GM13976 (cell line): ENCODE measurements at places on chromosomes 1 and 21.
A peak's percentile ranks its signal among the peaks of the same experiment; 100 is the strongest.

GRCh38 chr1:10759413-10760200, 36.8 kb downstream of the CASZ1 start:
- no peak for DNase-seq

DNA sequence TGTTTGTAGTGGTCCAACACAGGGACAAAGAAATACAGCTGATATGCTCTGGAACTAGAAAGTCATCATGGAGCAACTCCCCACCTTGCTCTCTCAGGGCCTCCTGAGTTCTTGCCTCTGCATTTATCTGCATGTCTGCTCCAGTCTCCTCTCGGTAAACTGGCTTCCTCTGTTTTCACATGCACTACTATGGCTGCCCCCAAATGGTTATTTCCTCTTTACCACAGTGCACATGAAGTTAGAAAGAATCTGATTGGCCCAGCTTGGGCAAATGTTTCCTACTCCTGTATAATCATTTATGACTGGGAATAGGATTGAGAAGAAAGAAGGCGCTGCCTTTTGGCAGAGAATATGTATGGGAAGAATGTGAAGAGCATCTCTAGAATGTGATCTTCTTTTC, 16.5 kb upstream of the PSMB2 start:
- no peak for DNase-seq

DNA sequence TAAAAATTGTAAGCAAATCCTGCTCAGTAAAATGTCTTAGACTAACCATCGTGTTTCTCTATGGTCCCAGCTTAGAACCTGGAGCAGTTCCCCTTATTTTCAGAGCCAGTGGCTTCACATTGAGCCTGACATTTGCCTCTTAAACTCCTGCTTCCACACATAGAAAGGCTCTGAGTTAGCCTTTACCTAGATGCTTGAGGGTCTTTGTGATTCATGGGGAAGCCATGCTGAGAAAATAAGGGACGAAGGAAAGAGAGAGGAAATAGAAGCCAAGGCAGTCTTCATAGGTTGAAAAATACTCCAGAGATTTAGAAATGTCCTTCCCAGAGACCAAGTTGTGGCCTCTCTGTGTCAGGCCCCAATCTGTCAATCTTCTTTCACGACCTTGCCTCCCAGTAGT, 16.1 kb upstream of the RBBP5 start:
- DNase-seq: no peak

DNA sequence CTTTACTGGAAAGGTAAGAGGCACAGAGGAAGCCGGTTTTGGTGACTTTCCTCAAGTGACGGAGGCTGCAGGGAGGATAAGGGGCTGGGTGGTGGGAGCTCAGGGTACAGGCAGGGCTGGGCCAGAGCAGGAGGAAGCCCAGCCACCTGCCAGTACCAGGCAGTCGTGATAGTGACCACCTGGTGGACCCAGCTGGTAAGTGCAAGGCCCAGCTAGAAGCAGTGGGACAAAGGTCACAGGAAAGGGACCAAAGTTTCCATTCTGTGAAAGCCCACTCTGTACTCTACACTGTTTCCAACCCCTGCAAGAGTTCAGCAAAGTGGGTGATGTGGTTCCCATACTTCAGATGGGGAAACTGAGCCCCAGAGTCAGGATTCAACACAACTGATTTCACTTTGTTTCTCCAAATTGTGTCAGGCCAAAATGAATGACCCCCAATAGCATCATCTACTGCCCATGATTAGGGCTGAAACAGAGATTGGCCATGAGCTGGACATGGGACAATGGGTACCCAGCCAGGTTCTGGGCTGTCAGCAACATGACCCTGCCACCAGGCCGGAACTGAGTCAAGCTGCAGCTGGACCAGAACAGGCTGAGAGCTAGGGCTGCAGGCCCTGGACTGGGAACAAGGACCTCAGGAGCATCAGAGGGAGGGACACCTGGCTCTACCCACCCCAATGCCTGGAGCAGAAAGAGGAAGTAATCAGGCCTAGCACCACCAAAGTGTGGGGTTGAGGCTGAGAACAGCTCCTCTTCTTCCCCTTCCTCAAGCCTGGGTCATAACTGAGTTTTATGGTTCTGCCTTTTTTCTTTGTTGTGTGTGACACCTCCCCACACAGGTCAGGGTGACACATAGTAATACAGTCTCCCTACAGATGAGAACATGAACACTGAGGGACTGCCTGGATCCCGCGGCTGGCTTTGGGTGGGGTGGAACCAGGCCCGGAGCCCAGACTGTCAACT, 50.2 kb downstream of the KCNN3 start:
- peak; percentile 66 for DNase-seq

- no peak for DNase-seq
These were observed 34.8 kb upstream of the CAMTA1 start for GRCh38 chr1:6750490-6750889.

GRCh38 chr1:6911974-6912373, 126.7 kb downstream of the CAMTA1 start:
- no peak for DNase-seq
